ENCODE measurements at places on chromosomes 7 and 10.

- no peak for DNase-seq
Measured at GRCh38 chr7:47596502-47597202, 14.7 kb upstream of the TNS3 start.

- no peak for DNase-seq
Measured at GRCh38 chr7:42283553-42283952, 46.5 kb upstream of the GLI3 start.

GRCh38 chr7:295155-296154 lies 5.5 kb downstream of the FOXL3 start:
- DNase-seq, result no peak

DNA sequence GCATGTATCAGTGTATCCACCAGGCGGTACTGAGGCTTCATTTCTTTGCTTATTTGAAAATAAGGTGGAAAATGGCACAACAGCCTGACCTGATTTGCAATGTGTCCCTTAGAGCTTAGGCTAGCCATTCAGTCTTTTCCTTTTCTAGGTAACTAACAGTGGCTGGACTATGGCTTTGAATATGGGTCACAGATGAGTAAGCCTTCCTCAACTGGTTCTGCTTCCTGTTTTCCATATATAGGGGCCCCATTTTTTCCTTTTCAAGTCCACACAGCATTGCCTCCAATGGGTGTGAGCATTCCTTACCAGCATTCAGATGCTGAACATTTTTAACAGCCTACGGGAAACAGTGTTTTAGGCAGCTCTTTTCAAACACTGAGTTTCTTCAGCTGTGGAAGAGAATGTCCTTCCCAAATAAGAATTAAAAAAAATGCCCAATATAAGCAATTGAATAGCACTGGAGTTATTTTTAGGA lies 3.9 kb upstream of the ITGB1 start:
- no peak for DNase-seq

GRCh38 chr10:16853809-16854208 lies 36.6 kb upstream of the RSU1 start:
- DNase-seq, result no peak

- DNase-seq, result no peak
Measured at GRCh38 chr7:105639667-105640493, 58.6 kb upstream of the EFCAB10 start.

- DNase-seq, result no peak
Measured at GRCh38 chr7:15836041-15836440, 149.6 kb upstream of the MEOX2 start.

- no peak for DNase-seq
Measured at GRCh38 chr10:119703903-119704508, 21.8 kb upstream of the INPP5F start.

Data from stimulated activated CD4-positive, alpha-beta T cell treated with anti-CD3 and anti-CD28 coated beads, Interleukin-2, amount 100 ng/mL, for 24 hours (primary cell).